ENCODE measurements at places on chromosomes 6 and 20. TPM values are rescaled to one million over a fixed set of nuclear protein-coding genes. Genes with fewer than 3 reads are reported as not detected.

The RAMACL gene
- total RNA-seq = 0.10 TPM

The MAP7 gene
- total RNA-seq = 22.9 TPM

The CD40 gene
- total RNA-seq = 4.1 TPM

The RWDD1 gene
- 43.1 TPM for total RNA-seq

The MROH8 gene
- 1.3 TPM for total RNA-seq

The MUC21 gene
- total RNA-seq = not detected

The CDYL gene
- 20.2 TPM for total RNA-seq

The LKAAEAR1 gene
- total RNA-seq = 1.8 TPM

The HLA-DPB1 gene
- total RNA-seq = not detected

The POM121L2 gene
- not detected for total RNA-seq

The RSPO3 gene
- total RNA-seq = 66.8 TPM

The FAM83B gene
- total RNA-seq = not detected

The VSTM2L gene
- total RNA-seq = 18.5 TPM

The TEAD3 gene
- total RNA-seq = 5.7 TPM

The SMLR1 gene
- not detected for total RNA-seq

The SLC24A3 gene
- not detected for total RNA-seq

The SSTR4 gene
- total RNA-seq = 0.32 TPM

The HSPA1L gene
- 2.0 TPM for total RNA-seq

The INSM1 gene
- total RNA-seq = not detected

The ELOVL2 gene
- total RNA-seq = 6.9 TPM

The EPPIN gene
- total RNA-seq = not detected

The DCBLD1 gene
- total RNA-seq = 27.9 TPM

The RAET1G gene
- total RNA-seq = 9.7 TPM

The PDE7B gene
- total RNA-seq = 0.63 TPM

The DYNLT2 gene
- total RNA-seq = 0.67 TPM

The COX4I2 gene
- total RNA-seq = not detected

The NINL gene
- 11.4 TPM for total RNA-seq

The ARG1 gene
- not detected for total RNA-seq

The LEMD2 gene
- 39.9 TPM for total RNA-seq

The PAX1 gene
- not detected for total RNA-seq

The SLC22A16 gene
- not detected for total RNA-seq

The NOX3 gene
- total RNA-seq = not detected

The C6orf136 gene
- total RNA-seq = 13.7 TPM

The SLC32A1 gene
- not detected for total RNA-seq
